ENCODE measurements at places on chromosomes 3 and 15.

- peak; percentile 78 for DNase-seq
These were observed 261.7 kb downstream of the SLC9A9 start for GRCh38 chr3:143586576-143586975.

GRCh38 chr3:119596398-119596797, 1.3 kb upstream of the PLA1A start:
- DNase-seq = no peak

DNA sequence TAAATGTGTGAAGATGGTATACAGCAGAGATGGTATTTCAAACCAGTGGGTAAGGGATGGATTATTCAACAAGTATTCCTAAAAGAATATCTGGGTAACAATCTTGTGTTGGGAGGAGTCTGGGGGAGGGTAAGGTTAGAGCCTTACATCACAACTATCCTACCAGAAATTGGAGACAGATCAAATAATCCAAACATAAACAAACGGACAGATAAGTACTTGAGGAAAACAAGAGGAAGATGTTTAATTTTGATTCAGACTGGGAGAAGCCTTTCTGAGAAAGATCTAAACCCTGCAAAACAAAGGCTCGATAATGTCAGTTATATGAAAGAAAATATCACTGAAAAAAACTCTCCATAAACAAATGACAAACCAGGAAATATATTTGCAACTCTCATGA, 77.9 kb downstream of the SLC9A9 start:
- DNase-seq = no peak

DNA sequence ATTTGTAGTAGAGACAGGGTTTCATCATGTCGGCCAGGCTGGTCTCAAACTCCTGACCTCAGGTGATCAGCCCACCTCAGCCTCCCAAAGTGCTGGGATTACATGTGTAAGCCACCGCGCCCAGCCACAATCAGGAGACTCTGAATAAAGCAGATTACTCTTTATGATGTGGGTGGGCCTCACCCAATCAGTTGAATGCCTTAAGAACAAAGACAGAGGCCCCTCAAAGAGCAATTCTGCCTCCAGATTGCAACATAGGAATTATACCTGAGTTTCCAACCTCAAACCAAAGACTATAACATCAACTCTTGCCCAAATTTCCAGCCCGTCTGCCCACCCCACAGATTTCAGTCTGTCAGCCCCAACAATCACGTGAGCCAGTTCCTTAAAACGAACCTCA, 18.8 kb upstream of the FAM174B start:
- no peak for DNase-seq

GRCh38 chr15:85704720-85705429, 89.8 kb downstream of the KLHL25 start:
- no peak for DNase-seq

GRCh38 chr3:71854096-71854495, 69.1 kb upstream of the PROK2 start:
- no peak for DNase-seq

DNA sequence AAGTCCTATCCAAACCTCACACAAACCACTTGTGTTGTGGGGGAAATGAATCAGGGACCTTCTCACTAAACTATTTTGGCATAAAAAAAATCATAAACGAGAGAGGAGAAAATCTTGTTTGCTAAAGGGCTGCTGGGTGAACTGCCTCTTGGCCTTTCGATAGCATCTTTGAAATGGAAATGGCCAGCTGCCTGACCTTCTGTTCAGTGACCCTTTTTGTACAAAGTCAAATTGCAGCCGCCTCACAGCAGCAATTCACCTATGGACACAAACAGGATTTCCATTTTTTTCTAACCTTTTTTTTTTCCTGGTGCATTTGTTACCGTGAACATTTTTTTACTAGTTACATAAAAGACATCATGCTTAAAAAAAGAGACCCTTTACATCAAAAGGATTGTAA, 89.0 kb upstream of the ONECUT1 start:
- no peak for DNase-seq

DNA sequence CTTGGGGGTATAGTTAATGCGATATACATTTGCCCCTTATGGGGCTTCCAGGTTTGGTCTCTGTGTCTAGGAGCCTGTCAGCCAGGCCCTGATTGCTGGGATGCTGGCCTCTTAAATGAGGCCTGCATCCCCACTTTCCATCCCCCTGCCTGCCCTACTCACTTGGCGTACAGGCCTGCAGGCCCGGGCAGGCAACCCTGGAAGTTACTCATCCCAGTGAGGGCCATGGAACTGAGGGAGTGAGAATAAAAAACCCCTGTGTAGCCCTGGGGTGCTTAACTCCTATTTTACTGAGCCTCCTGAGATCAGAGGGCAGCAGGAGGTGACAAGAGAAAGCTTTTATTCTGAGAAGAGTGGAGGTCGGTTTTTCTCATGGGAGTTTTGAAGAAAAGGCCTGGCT, 2.0 kb downstream of the DISP2 start:
- no peak for DNase-seq

- DNase-seq = no peak
These were observed 9.3 kb downstream of the CFAP92 start for GRCh38 chr3:128984596-128984995.

GRCh38 chr3:38723569-38724391, 74.3 kb upstream of the SCN5A start:
- DNase-seq = no peak

DNA sequence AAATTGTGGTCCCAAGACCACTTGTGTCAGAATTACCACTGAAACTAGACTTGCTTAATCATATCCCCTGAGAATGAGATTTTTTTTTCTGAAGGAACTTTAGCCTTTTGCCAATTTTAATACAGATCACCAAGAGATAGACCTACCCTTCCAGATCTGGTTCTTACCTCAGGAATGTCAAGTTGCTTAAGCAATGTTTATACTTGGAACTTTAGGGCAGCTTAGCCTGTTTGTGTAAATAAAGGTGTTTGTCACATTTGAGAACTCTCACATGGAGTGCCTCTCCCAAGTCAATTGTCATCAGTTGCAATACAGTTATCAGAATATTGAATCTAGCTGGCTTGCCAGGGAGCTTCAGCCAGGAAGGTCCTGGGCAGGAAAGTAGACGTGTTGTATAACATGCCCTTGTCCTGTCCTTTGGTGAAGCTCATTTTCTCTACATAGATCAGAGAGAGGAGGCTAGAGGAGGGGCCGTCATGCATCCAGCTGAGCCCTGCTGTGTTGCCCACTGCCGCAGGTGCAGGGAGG, 3.9 kb downstream of the GPD1L start:
- no peak for DNase-seq

- DNase-seq = no peak
These were observed 2.4 kb downstream of the SLC28A2 start for GRCh38 chr15:45254405-45254804.

- DNase-seq = no peak
These were observed 401.3 kb upstream of the CFAP20DC start for GRCh38 chr3:59450946-59451763.

GRCh38 chr15:67873777-67874176, 33.9 kb upstream of the RNU6-1 start:
- DNase-seq = no peak

DNA sequence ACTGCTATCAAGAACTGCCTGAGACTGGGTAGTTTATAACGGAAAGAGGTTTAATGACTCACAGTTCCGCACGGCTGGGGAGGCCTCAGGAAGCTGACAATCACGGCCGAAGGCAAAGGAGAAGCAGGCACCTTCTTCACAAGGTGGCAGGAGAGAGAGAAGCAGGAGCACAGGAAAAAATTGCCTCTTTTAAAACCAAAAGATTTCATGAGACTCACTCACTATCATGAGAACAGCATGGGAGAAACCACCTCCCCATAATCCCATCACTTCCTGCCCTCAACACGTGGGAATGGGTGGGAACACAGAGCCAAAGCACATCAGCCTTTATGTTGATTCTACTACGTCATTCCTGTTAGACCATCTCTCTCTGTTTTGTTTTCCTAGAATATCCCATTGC, 650.9 kb upstream of the SEMA6D start:
- no peak for DNase-seq

- DNase-seq = no peak
These were observed 332.4 kb downstream of the MAGI1 start for GRCh38 chr3:65706301-65706700.

- DNase-seq = no peak
These were observed 175.8 kb downstream of the EPHB1 start for GRCh38 chr3:134970895-134971294.

DNA sequence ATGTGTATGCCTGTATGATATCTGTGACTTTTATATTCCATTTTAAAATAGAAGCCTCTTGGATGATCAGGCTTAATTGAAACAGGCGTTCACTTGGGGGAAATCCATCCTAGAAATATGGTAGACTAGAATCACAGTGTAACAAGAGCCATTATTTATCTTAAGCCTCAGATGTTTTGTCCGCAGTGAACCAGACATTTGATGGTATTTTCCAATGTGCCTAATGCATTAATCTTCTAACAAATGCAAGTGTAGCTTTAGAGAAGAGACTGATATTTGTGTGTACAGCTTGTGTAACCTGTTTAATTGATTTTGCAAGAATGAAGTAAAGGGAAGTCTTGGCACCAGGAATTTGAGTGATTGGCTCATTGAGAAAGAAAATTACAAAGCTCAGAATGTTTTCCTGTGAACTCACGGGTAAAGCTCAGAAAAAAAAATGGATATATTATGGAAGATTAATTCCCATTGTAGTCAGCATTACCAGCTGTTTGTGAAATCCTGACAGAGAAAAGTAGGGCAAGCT, 155.7 kb downstream of the SV2B start:
- no peak for DNase-seq

GRCh38 chr15:65042776-65043327, 2.3 kb upstream of the SLC51B start:
- no peak for DNase-seq

DNA sequence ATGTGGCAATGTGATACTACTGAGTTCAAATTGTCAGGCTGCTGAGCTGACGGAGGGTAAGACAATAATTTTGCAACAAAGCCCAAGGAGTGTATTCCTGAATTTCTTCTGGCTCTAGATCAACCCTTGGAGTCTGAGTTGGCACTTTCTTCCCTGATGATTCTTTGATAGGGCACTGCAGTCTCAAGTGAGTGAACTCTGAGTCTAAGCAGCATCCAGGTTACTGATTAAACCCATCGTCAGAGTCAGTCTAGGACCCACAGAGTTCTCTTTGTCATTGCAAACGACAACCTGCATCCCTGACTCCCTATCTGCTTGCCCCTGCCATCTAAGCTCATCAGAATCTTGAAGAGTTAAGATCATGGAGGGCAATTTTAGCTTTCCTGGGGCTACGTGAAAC, 58.6 kb downstream of the MME start:
- DNase-seq = no peak

- DNase-seq = no peak
These were observed 179.2 kb downstream of the KCNAB1 start for GRCh38 chr3:156299569-156299968.

GRCh38 chr3:16864610-16865313, 20.0 kb upstream of the PLCL2 start:
- no peak for DNase-seq

DNA sequence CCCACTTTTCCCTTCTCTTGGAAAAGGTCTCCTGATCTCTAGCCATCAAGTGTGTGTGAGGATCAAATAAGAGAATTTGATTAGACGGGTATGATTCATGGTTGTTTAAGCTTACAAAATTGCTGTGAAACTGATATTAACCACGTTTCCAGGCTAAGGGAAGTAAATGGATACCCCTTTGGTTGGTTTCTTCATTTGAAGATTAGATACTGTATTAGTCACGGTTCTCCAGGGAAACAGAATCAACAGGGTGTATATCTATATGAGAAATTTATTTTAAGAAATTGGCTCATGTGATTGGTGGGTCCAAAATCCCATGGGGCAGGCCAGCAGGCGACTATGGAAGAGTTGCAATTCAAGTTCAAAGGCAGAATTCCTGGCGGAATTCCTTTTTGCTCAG, 112.7 kb upstream of the SELENOK start:
- no peak for DNase-seq

- no peak for DNase-seq
These were observed 2.3 kb downstream of the GRIP2 start for GRCh38 chr3:14537590-14538450.

DNA sequence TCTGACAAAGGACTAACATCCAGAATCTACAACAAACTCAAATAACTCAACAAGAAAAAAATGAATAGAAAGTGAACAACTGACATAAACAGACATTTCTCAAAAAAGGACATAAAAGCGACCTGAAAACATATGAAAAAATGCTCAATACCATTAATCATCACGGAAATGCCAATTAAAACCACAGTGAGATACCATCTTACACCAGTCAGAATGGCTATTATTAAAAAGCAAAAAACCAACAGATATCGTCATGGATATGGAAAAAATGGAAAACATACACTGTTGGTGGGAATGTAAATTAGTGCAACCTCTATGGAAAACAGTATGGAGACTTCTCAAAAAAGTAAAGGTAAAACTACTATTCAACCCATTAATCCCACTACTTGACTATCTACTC, 53.3 kb downstream of the ZNF385D start:
- no peak for DNase-seq

DNA sequence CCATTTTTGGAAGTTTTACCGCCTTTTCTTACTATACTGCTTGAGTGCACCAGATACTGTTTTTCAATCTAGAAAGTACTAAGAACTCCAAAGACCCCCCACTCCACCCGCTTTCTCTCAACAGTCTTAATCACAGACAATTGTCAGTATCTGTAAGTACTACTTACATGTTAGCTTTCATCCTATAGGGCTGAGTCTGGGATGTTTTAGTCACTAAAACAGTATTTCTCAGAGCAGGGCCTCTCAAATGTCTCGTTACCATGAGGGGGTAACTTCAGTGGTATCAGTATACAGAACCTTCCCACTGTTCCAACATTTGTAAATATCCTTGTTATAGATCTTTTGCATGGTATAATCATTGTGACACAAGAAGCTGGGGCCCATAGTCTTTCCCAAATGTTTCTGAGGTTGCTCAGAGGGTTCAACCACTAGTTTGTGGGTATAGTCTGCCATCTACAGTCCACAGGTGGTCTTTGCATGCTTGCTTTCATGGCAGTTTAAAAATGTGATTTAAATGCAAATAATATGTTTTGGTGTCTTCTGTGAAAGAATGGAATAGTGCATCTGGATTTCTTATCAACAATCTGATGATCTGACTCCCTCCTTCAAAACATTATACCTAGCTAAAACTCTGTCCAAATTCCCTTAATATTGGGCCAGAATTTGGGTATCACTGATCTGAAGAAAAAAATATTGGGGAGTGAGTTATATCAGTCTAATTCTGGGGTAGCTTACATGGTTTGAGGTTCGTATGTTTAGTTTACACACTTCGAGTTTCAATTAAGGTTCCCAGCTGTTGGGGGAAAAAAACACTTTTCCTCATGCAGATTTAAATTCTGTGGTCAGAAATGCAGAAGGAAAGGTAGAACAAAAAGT, 18.0 kb upstream of the DNAJC13 start:
- peak; percentile 45 for DNase-seq

DNA sequence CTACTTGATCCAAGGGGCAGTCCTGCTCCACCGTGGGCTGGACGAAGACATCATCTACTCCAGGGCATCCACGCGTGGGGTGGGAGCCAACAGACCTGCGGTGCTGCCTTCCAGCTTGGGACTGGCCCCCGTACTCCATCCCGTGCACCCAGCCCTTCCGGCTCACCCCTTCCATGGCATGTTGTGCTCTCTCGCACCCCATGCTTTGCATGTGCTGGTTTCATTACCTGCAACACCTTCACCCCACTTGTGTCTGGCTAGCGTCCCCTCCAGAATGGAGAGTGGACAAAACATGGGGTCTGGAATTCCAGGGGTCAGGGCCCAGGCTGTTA, 30.2 kb downstream of the SEMA7A start:
- DNase-seq = no peak
